ENCODE measurements at places on chromosomes 5 and 9.

DNA sequence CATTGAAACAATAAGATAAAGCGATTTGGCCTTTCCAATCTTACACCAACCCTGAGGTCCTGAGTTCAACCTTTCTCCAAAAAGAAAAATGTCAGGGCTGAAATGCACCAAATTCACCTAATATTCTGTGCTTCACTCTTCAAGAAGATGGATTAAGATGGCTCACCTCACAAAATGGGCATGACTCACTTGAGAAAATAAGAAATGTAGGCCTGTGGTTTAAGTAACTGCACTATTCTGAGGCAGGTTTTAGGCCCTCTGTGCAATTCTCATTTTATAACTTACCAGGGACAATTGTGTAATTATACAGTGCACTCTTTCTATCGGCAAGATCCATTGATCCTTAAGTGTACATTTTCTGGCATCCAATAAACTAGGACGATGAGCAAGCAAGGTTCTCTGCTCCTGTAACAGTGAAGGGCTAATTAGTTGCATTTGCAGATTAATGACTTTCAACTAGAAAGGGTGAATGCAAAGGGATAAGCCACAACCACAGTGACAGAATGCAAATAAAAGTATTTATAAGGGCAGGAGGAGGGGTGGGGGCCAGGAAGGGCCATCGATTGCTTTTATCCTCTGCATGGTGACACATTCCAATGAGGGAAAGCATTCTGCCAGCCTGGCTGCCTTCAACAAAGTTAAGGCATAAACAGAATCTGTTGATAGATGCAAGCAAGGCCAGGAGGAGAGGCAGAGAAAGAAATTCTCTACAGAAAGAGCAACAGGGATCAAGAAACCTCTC lies 214.5 kb downstream of the CAAP1 start:
- no peak for DNase-seq

DNA sequence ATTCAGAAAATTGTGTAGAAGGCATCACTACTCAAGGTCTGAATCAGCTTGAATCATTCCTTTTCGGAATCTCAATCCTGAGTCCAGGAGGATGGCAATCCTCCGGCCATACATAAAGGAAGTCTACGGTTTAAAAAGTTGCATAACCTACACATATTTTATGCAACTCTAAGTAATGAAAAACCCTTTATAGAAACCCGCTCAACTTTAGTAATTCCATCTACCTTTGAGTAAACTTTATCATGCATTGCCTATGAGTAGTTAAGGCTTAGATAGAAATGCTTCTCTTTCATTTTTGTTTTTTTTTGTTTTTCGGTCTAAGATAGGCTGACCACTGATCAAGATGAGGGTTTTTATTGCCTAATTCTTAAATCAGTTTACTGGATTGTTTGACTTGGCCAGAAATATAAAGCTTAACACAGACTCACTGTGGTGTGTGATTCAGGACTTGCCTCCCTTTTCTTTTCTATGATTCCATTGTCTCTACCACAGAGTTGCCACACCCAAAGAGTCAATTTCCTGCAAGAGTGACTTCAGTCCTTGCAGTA lies 85.0 kb downstream of the LURAP1L start:
- DNase-seq: no peak

DNA sequence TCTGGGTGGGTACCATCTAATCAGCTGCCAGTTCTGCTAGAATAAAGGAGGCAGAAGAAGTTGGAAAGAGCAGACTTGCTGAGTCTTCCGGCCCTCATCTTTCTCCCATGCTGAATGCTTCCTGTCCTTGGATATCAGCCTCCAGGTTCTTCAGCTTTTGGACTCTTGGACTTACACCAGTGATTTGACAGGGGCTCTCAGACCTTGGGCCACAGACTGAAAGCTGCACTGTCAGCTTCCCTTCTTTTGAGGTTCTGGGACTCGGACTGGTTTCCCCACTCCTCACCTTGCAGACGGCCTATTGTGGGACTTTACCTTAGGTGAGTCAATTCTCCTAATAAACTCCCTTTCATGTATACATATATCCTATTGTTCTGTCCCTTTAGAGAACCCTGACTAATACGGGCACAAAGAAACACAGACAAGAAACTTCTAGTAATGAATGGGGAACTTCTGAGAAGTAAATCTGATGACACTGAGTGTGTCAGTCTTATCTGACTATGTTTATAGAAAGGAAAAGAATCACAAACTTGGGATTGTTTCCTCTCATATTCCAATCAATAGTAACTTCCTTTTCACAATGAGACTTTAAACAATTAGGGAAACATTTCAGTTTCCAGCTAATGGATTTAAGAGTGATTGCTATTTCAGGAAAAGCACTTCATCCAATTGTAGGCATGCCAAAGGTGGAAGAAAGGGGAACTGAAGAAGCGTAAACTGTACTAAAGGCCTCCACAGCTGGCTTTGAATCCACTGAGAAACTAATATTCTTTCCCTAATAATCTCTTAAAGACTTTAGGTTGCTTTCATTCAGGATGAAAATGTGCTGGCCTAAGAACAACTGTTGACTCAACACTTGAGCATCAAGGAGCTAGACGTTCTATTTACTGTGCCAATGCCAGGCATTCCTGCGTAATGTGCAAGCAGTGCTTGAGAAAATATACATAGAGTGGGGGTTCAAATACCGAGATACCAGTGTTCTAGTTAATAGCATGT lies 127.9 kb upstream of the PTGER4 start:
- DNase-seq: no peak

- no peak for DNase-seq
Observed at GRCh38 chr9:29100762-29101161, 1527.5 kb upstream of the C9orf72 start.

GRCh38 chr9:126563556-126563955 lies 50.2 kb upstream of the LMX1B start:
- no peak for DNase-seq

DNA sequence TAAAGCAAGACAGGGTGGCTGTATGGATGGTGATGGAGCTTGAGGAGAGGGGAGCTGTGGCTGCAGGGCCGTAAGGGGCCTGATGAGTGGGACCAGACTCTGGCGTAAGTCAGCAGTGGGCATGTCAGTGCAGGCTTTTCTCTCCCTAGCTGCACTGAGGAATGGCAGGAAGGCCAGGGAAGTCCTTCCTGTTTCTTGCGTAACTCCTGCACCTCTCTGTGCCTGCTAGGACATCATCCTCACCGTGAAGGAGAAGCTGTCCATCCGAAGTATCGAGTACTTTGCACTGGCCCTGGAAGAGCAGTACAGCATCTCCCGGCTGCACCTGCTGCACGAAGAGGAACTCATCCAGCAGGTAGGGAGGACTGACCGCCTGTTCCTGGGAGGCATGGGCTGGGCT lies 24.1 kb upstream of the TRMT10B start:
- no peak for DNase-seq

DNA sequence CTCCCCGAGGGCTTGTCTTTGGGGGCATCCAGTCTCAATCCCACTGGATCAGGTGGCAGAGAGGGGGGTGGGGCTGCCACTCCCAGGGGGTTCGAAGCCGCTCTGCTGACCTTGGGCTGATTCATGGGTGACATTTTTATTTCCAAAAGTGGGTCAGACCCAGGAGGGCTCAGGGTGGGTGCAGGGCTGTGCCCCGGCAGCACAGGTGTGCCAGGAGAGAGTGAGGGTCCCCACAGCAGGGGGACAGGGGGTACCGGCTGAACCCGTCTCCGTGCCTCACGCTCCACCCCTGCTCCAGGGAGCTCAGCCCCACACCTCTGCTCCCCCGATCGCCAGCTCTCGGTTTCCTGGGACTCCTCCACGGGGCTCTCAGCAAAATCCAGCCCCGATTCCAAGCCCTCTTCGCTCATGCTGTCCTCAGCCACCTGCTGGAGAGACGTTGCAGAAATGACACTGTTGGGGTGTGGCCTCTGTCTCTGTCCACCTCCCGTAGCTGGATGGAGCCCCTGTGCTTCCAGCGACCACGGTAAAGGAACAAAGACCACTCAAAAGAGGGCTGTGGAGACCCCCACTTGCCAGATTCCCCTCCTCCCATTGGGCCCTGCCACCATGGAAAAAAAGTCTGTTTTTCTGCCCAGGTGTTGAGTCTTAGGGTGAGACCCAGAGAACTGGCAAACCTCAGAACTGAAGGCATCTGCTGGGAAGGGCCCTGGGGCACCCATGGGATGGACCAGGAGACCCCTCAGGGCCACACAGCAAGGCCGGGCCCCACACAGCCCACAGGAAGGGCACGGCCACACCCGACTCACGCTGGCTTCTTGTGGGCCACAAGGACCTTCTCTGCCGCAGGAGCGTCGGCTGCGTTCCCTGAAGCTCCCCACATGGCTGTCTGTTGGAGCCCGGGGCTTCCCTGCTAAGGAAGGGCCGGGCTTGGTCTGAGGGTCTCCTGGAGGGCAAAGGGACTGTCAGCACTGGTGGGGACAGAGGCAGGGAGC lies 10.6 kb upstream of the QSOX2 start:
- no peak for DNase-seq

GRCh38 chr9:128384801-128385495 lies 13.8 kb downstream of the URM1 start:
- no peak for DNase-seq

DNA sequence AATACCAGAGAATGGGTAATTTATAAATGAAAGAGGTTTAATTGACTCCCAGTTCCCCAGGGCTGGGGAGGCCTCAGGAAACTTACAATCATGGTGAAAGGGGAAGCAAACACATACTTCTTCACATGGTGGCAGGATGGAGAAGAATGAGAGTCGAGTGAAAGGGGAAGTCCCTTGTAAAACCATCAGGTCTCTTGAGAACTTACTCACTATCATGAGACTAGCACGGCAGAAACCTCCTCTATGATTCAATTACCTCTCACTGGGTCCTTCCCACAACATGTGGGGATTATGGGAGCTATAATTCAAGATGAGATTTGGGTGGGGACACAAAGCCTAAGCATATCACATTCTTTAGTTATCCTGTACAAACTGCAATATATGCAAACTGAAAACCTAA lies 609.4 kb downstream of the MTRR start:
- DNase-seq: no peak

GRCh38 chr5:67813877-67814539 lies 401.5 kb upstream of the PIK3R1 start:
- no peak for DNase-seq

DNA sequence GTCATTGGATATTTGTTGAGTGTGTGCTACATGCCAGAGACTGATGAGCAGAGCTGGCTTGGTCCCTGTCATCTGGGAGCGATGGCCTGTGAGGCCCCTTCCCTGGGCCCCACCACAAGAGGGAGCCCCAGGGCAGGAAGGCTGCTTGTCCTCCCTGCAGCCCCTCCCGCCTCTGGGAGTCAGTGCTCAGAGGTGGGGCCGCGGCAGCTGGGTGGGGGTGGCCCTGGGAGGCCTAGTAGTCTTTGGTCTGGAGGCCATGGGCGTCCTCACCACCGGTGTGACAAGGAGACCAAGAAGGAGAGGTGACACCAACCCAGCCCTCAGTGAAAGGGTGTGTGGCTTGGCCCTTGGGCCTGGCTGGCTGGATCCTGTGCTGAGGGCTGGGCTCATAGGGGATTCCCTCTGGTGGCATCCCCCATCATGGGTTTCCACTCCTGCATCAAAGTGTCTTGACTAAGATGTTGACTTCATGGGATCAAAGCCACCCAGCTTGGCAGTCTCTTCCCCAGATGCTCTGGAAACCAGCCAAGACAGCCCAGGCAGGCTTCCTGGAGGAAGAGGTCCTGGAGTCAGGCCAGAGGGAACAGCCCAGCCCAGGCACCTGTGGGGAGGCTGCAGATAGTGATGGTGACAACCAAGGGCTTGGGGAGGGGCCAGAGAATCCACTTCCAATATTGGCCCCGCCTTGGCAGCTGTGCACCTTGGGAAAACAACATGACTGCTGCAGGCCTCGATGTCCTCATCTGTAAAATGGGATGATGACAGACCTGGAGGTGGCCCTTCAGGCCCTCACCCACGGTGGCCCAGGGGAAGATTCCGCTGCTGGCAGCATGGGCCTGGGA lies 166.7 kb downstream of the GAPVD1 start:
- no peak for DNase-seq

- no peak for DNase-seq
Observed at GRCh38 chr5:67992923-67993322, 222.6 kb upstream of the PIK3R1 start.

DNA sequence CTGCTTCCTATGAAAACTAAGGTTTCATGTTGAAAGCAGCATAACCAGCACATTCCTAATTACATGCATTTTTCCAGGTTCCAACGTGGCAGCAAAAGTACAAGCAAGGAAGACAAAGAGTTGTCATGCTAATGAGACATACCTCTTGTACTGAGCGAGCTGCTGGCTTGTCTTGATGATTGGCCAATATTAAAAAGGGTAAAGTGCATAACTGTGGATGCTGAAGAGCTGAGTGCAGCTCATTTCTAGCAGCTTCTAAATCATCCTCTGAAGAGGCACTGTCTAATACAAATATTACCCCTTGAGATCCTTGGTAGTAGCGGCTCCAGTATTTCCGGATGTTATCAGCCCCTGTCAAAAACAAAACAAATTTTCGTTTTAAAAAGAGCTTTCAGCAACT lies 197.3 kb downstream of the ARL15 start:
- DNase-seq: no peak

GRCh38 chr5:133382661-133383579 lies 229.4 kb downstream of the FSTL4 start:
- DNase-seq: no peak

DNA sequence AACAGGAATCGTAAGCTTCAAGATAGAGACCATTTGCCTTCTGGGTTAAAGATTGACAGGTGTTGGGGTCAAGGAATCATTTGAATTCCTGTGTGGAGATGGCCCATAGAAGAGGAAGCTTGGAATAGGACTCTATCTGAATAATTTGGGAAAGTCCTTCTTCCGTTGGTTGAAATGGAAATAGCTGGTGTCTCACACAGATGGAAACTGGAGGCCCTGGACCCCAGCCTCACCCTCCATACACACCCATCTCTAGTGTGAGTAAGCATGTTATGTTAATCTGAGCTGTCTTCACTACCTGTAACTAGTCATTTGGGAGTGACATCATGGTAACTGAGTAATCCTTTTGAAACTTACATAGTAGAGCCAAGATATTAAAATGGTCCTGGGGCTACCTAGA lies 184.4 kb downstream of the CD180 start:
- no peak for DNase-seq

- DNase-seq: no peak
Observed at GRCh38 chr5:180396926-180397325, 43.8 kb upstream of the GFPT2 start.

GRCh38 chr5:174436750-174437149 lies 287.6 kb upstream of the MSX2 start:
- no peak for DNase-seq

GRCh38 chr5:317086-317811 lies 4.3 kb upstream of the AHRR start:
- DNase-seq: no peak

GRCh38 chr5:92402045-92402444 lies 1018.9 kb upstream of the ARRDC3 start:
- no peak for DNase-seq

- DNase-seq: no peak
Observed at GRCh38 chr9:37656936-37657335, 6.2 kb downstream of the FRMPD1 start.

GRCh38 chr9:36078051-36078450 lies 41.3 kb downstream of the RECK start:
- no peak for DNase-seq

- no peak for DNase-seq
Observed at GRCh38 chr5:154214371-154215106, 24.0 kb downstream of the GALNT10 start.

- no peak for DNase-seq
Observed at GRCh38 chr5:72472666-72473422, 34.4 kb downstream of the ZNF366 start.
